ENCODE measurements at places on chromosomes 2 and 18.

- DNase-seq = no peak
These were observed 235.5 kb upstream of the SIX3 start for GRCh38 chr2:44705876-44706480.

GRCh38 chr18:48962252-48962993 is 11.7 kb upstream of the SMAD7 start:
- DNase-seq = no peak

DNA sequence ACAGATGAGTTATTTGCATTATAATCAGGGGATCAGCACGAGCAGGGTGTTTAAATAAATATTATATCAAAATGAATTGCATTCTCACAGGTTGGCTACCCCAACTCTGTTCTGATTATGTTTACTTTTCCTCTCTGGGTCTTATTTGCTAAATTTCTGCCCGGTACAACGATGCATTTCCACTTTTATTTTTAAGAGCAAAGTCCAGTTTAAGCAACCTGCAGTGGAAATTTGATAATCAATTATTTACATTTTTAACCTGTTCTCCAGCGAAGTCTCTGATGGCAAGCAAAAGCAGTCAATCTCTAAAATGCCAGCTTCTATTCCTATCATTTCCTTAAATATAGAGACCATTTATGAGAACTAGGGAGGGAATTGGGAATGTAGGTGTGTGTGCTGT is 966.6 kb upstream of the SOX11 start:
- DNase-seq = no peak

DNA sequence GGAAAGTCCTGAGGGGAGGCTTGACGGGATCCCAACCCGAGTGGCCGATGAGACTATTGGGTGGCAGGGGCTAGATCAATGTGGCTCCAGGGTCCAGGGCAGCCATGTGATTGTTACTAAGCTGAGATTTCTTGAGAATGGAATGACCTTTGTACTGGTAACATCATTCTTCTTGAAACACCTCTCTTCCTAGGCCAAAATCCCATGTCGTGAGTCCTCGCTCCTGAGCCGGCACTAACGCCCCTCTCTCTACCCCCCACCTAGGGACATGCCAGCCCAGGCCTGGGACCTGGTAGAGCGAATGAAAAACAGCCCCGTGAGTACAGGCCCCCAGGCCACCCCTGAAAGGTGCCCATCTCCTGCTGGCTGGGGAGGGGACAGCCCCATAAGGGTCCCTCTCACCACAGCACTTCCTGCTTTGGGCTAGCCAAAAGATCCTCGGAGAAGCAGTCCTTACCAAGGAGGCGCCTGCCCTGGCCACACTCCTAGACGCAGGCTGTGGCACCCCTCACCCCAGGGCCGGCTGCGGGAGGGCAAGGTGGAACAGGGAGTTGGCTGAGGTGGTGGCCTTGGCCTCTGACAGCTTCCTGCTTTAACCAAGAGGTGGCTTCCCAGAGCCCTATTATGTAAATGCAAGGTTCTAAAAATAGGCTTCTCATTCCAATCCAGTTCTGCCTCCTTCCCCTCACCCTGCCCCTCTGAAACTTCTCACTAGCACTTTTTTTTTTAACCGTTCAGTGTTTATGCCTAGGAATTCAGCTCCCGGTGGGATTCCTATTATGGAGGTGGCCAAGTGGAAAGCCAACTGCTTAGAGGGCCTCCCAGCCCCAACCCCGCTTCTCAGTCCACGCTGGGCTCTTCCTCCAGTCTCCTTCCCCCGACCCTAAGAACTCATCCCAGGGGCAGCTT is 126.6 kb upstream of the PPP1CB start:
- DNase-seq = no peak

- no peak for DNase-seq
These were observed 116.2 kb downstream of the MSH2 start for GRCh38 chr2:47519147-47519537.

GRCh38 chr2:225534037-225534436 is 134.5 kb downstream of the NYAP2 start:
- DNase-seq = no peak

DNA sequence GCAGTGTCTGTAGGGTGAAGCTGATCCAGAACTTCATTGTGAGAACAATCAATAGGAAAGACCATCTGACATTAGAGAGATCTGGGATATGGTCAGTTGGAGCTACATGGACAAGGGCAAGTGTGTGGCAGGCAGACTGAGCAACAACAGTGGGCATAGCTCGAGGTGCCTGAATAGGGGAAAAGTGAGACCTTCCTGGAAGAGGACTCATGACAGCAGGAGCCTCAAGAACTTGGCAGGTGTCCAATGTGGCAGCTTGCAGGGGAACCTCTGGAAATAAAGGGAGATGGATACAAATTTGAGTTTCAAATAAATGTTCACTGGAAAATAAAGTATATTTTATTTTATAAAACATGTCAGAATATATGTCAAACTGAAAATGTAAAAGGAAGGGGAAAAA is 117.9 kb downstream of the TANC1 start:
- DNase-seq = no peak
